ENCODE measurements at places on chromosomes 11 and 22. TPM values are rescaled to one million over a fixed set of nuclear protein-coding genes. Genes with fewer than 3 reads are reported as not detected.

OR8G1 gene
- not detected for total RNA-seq

CBLIF gene
- total RNA-seq = not detected

IFITM1 gene
- total RNA-seq = 365 TPM

KDM4D gene
- 0.70 TPM for total RNA-seq

MS4A4A gene
- total RNA-seq = 6.9 TPM

GRCh38 chr11:117808784-117809183 is 11.8 kb upstream of the DSCAML1 start:
- no peak overlapping the region for H3K4me3 ChIP-seq
- H3K27ac ChIP-seq = no peak overlapping the region
- H3K36me3 ChIP-seq = no peaks in the 10 kb centered on the region
- H3K4me1 ChIP-seq = no peaks in the 10 kb centered on the region

DNA sequence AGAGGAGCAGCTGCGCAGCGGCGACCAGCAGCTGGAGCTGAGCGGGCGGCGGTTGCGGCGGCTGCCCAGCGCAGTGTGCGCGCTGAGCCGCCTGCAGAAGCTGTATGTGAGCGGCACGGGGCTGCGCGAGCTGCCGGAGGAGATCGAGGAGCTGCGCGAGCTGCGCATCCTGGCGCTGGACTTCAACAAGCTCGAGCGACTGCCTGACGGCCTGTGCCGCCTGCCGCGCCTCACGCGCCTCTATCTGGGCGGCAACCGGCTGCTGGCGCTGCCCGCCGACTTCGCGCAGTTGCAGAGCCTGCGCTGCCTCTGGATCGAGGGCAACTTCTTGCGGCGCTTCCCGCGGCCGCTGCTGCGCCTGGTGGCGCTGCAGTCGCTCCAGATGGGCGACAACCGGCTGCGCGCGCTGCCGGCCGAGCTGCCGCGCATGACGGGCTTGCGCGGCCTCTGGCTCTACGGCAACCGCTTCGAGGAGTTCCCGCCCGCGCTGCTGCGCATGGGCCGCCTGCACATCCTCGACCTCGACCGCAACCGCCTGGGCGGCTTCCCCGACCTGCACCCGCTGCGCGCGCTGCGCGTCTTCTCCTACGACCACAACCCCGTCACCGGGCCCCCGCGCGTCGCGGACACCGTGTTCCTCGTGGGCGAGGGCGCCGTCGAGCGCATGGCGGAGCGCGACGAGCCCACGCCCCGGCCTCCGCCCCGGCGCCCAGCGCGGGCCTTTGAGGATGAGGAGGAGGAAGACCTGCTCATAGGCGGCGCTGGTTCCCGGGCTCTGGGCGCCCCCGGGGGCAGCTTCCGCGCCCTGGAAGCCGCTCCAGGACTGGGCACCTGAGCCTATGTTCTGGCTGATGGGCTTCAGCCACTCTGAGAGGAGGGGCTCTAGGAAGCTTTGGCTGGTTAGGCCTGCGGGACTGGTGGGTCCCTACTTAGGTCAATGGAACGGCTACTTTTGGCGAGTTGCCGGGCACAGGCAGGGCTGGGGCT is 787 bp downstream of the LRRC10B start:
- H3K27ac ChIP-seq = no peak overlapping the region
- H3K4me1 ChIP-seq = peaks cover 8% of the 10 kb centered on the region
- H3K27me3 ChIP-seq = peaks cover 21% of the 10 kb centered on the region
- H3K36me3 ChIP-seq = no peaks in the 10 kb centered on the region
- DNase-seq = peak; percentile 50
- peak overlapping the region; percentile 39 for H3K4me3 ChIP-seq

GRCh38 chr11:22084056-22084455 is 108.8 kb upstream of the ANO5 start:
- H3K36me3 ChIP-seq = no peaks in the 10 kb centered on the region
- no peaks in the 10 kb centered on the region for H3K4me1 ChIP-seq
- DNase-seq = no peak
- H3K4me3 ChIP-seq = no peak overlapping the region
- no peaks in the 10 kb centered on the region for H3K27me3 ChIP-seq
- H3K27ac ChIP-seq = no peak overlapping the region

- no peak overlapping the region for H3K4me3 ChIP-seq
- H3K36me3 ChIP-seq = no peaks in the 10 kb centered on the region
- H3K27ac ChIP-seq = no peak overlapping the region
- no peak for DNase-seq
- H3K4me1 ChIP-seq = no peaks in the 10 kb centered on the region
Observed at GRCh38 chr11:70002433-70002832, 75.7 kb upstream of the ANO1 start.

DNA sequence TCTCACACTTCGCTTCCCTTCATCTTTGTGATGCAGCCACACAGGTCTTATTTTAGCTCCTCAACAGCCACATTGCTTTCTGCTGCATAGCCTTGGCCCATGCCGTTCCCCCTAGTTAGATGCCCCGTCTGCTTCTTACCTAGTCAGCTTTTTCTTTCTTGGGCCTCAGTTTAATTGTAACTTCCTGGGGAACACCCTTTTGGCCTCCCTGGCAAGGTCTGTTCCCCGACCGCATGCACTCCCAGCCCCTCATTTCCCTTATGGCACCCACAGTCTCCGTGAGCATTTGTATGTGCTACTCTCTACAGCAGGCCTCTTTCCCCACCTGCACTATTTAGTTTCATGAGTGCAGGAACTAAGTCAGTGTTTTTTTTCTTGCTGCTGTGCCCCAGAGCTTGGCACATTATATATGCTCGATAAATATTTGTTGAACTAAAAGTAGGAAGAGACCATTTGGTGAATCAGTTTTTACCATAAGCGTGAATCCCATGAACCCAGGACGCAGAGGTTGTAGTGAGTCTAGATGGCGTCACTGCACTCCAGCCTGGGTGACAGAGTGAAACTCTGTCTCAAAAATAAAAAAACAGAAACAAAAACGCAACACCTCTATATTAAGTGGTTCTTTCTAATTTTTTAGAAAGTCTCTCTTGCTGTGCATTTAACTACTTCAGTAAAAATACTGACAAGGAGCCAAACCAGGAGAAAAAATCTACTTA is 38.5 kb downstream of the TNRC6B start:
- H3K27ac ChIP-seq = peak overlapping the region; percentile 61
- peak overlapping the region; percentile 28 for H3K4me3 ChIP-seq
- no peaks in the 10 kb centered on the region for H3K27me3 ChIP-seq

DNA sequence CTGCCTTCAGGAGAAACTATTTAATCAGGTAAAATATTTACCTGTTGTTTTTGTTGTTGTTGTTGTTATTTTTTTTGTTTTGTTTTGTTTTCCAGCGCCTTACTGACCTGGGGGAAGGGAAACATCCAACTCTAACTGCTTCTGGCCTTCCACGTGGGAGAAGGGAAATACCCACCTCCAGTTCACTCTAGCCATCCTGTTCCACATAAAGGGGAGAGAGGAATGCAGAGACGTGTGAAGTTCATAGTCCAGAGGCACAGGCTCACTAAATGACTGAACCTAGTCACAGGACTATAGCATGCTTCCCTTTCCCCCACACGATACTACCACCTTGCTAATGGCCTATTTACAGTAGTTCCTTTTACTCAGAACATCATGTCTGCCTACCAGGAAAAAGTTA is 72.4 kb upstream of the VSTM5 start:
- no peaks in the 10 kb centered on the region for H3K27me3 ChIP-seq
- no peaks in the 10 kb centered on the region for H3K36me3 ChIP-seq
- no peak for DNase-seq
- no peak overlapping the region for H3K27ac ChIP-seq

GRCh38 chr11:44989831-44990566 is 39.3 kb upstream of the TP53I11 start:
- no peaks in the 10 kb centered on the region for H3K27me3 ChIP-seq
- H3K4me3 ChIP-seq = no peak overlapping the region
- no peaks in the 10 kb centered on the region for H3K36me3 ChIP-seq
- no peaks in the 10 kb centered on the region for H3K4me1 ChIP-seq

GRCh38 chr11:3753110-3753509 is 44.2 kb downstream of the NUP98 start:
- H3K36me3 ChIP-seq = peaks cover 7% of the 10 kb centered on the region
- no peaks in the 10 kb centered on the region for H3K4me1 ChIP-seq
- DNase-seq = no peak
- no peak overlapping the region for H3K4me3 ChIP-seq

DNA sequence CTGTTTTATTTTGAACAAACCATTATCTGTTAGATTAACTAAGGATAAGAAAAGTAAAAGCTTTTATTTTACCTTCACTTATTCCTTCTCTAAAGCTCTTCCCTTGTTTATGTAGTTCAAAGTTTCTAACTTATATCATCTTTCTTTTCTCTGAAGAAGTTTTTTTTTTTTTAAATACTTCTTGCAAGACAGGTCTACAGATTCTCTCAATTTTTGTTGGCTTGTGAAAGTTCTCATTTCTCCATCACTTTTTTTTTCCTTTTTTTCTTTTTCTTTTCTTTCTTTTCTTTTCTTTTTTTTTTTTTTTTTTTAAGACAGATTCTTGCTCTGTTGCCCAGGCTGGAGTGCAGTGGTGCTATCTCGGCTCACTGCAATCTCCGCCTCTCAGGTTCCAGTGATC is 4.7 kb upstream of the TREH start:
- no peak overlapping the region for H3K27ac ChIP-seq
- H3K36me3 ChIP-seq = no peaks in the 10 kb centered on the region
- H3K4me1 ChIP-seq = no peaks in the 10 kb centered on the region
- H3K4me3 ChIP-seq = no peak overlapping the region

DNA sequence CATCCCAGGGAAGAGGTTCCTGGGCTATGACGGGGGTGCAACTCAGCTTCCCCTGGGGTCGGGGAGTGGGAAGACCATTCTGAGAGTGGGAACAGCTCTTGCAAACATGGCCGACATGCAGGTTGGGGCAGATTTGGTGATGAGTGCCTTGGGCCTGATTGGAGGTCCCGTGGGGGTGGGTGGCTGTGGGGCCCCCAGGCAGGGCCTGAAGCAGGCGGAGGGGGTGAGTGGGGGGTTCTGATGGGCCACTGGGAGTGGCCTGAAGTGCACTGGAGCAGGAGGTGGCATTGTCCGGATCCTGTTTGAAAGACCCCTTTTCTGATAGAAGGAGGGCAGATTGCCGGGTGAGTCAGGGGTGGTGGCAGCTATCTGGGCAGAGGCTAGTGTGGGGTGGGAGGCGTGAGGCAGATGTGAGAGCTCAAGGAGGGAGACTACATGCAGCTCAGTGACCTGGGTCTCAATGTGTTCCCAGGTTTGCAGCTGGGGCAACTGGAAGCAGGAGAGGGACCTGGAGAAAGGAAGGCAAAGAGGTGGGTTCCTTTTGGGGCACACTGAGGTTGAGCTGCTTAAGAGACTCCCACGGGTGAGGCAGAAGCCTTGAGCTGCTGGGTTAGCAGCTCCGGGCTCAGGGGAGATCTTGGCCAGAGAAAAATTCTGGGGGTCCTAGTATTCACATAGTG is 15.1 kb downstream of the MYEOV start:
- H3K27me3 ChIP-seq = no peaks in the 10 kb centered on the region
- H3K4me1 ChIP-seq = peaks cover 27% of the 10 kb centered on the region
- no peak for DNase-seq
- no peak overlapping the region for H3K4me3 ChIP-seq
- H3K36me3 ChIP-seq = no peaks in the 10 kb centered on the region

- no peaks in the 10 kb centered on the region for H3K27me3 ChIP-seq
- H3K4me3 ChIP-seq = no peak overlapping the region
- no peak overlapping the region for H3K27ac ChIP-seq
- DNase-seq = no peak
Observed at GRCh38 chr22:43831561-43832392, 19.7 kb upstream of the EFCAB6 start.

DNA sequence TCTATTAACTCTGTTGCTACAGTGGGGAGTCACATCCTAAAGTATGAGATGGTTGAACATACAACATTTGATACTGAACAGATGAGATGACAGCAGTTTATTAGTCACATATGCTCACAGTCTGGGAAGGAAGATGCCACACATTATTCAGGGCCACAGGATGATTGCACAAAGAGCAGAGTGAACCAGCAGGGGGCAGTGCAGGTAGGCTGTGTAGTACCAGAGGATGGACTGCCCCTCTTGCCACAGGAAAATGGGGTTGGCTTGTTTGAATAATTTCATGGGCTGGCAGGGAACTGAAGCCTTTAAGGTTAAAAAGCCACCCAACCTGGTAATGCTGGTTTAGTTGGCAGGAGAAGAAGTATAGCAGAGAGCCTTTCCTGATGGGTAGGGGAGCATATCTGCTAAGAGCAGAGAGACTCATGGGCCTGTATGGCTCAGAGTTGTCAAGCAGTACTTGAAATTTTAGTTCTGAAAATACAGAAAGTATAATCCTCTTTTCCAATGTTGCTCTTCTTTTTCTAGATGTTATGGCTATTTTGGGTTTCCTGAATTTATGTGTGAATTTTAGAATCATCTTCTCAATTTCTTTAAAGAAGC is 180.4 kb upstream of the B3GAT1 start:
- no peaks in the 10 kb centered on the region for H3K36me3 ChIP-seq
- no peaks in the 10 kb centered on the region for H3K27me3 ChIP-seq
- no peak overlapping the region for H3K4me3 ChIP-seq
- DNase-seq = no peak

- no peaks in the 10 kb centered on the region for H3K36me3 ChIP-seq
- H3K4me3 ChIP-seq = no peak overlapping the region
- H3K4me1 ChIP-seq = no peaks in the 10 kb centered on the region
- no peak for DNase-seq
- H3K27me3 ChIP-seq = no peaks in the 10 kb centered on the region
- H3K27ac ChIP-seq = no peak overlapping the region
Observed at GRCh38 chr22:43823911-43824665, 12.0 kb upstream of the EFCAB6 start.

- H3K4me1 ChIP-seq = peaks cover 25% of the 10 kb centered on the region
- H3K36me3 ChIP-seq = no peaks in the 10 kb centered on the region
- peak overlapping the region; percentile 48 for H3K27ac ChIP-seq
- DNase-seq = no peak
Observed at GRCh38 chr11:47979378-47980087, 826 bp upstream of the PTPRJ start.

DNA sequence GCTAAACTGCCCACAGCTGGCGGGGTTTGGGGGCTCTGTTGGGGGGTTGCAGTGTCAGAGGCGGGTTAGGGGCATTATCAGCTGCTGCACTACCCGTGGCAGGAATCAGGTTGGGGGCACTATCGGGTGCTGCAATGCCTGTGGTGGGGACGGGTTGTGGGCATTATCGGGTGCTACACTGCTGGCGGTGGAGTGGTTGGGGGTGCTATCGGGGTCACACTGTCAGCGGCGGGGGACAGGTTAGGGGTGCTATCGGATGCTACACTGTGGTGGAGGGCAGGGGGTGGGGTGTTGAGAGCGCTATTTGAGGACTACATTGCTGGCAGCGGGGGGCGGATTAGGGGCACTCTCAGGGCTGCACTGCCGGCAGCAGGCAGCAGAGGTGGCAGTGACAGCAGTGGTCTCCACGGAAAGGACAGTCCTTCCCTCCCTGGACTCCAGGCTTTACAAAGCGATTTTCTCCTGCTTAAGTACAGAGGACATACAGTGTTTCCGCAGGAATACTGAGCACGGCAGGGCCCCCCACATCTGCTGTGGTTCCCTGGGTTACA is 119.5 kb upstream of the VPREB1 start:
- H3K4me1 ChIP-seq = no peaks in the 10 kb centered on the region
- H3K27me3 ChIP-seq = no peaks in the 10 kb centered on the region
- no peaks in the 10 kb centered on the region for H3K36me3 ChIP-seq
- no peak overlapping the region for H3K4me3 ChIP-seq

DNA sequence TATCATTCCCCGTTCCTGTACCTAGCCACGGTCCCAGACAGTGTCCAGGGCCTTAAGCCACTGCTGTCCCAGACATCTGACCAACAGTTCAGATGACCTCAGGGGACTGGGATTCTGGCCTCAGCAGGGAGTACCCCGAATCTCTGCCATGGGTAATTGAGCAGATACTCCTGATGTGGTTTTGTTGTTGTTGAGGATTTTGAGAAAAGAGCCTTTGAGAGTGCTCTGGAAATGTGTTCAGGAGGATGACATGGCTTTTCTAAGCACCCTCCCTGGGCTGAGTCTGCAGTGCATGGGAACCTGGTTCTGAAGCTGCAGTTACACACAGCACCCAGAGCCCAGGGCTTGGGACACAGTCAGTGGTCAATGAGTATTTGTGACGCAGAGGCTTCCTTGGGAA is 30.4 kb downstream of the ADAMTS15 start:
- H3K4me1 ChIP-seq = no peaks in the 10 kb centered on the region
- H3K36me3 ChIP-seq = no peaks in the 10 kb centered on the region
- no peak overlapping the region for H3K27ac ChIP-seq
- no peak overlapping the region for H3K4me3 ChIP-seq

Data from naive thymus-derived CD4-positive, alpha-beta T cell (primary cell).